ENCODE measurements at places on chromosomes 7 and 10. TPM values are rescaled to one million over a fixed set of nuclear protein-coding genes. Genes with fewer than 3 reads are reported as not detected.

- no peak for DNase-seq
Observed at GRCh38 chr10:70164163-70164562, 6.2 kb downstream of the SAR1A start.

DNA sequence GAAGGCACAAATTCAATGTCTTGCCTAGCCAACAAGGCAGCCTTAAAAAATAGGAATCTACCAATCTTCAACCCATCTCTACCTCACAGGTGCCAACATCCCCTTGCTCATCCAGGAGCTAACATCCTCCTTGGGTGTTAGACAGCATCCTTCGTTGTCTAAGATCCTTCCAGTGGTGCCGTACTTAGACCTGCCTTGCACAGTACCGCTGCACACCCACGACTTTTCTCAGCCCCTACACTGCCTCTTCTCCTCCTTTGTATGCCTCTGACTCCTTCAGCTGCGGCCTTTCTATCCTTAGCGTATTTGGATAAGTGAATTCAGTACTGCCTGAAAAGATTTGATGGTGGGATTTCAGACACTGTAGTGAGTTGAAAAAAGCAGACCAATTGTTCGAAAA is 15.9 kb upstream of the PRTFDC1 start:
- no peak for DNase-seq

- DNase-seq: no peak
Observed at GRCh38 chr7:28115261-28115660, 65.3 kb downstream of the JAZF1 start.

- DNase-seq: no peak
Observed at GRCh38 chr10:77628906-77629730, 8.5 kb downstream of the KCNMA1 start.

DNA sequence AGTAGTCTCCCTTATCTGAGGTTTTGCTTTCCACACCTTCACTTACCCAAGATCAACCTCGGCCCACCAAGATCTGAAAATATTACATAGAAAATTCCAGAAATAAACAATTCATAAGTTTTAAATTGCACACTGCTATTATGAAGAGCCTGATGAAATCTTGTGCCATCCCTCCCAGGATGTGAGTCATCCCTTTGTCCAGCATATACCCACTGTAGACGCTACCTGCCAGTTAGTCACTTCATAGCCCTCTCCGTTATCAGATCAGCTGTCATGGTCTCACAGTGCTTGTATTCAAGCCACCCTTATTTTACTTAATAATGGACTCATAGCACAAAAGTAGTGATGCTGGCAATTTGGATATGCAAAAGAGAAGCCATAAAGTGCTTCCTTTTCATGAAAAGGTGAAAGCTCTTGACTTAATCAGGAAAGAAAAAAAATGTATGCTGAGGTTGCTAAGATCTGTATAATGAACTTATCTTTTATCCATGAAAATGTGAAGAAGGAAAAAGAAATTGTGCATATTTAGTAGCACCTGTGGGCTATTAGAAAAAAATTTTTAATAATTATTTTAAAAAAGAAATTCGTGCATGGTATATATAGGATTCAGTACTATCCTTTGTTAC is 9.8 kb upstream of the MRPS16 start:
- DNase-seq: no peak

The ANKIB1 gene
- 114 TPM for total RNA-seq

The SNX8 gene
- total RNA-seq: 3.3 TPM

The UNC5B gene
- 2.9 TPM for total RNA-seq

The AGMO gene
- under 0.01 TPM for total RNA-seq

The RBP4 gene
- total RNA-seq: 9.0 TPM
